Right lung (tissue), 10 donors: ENCODE measurements at places on chromosomes 1 and 21.

DNA sequence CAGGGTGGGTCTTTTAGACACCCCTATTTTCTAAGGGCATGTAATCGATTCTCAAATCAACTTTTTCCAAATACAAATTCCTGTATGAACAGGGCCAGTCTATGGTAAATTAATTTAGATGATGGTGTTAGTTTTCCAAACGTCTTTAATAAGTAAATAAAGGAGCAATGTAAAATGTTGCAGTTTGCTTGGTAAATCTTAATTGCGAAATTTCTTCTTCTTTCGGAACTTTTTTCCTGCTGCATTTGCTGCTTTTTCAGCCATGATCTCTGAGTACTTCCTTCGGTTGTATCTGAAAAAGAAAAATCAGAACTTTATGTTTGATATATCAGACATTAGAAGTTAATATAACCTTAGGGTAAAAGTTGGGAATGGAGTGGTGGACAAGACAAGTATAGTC, 9.4 kb downstream of the DNTTIP2 start:
- DNase-seq = no peak

GRCh38 chr1:25550155-25550506, 6.7 kb downstream of the LDLRAP1 start:
- DNase-seq = no peak

DNA sequence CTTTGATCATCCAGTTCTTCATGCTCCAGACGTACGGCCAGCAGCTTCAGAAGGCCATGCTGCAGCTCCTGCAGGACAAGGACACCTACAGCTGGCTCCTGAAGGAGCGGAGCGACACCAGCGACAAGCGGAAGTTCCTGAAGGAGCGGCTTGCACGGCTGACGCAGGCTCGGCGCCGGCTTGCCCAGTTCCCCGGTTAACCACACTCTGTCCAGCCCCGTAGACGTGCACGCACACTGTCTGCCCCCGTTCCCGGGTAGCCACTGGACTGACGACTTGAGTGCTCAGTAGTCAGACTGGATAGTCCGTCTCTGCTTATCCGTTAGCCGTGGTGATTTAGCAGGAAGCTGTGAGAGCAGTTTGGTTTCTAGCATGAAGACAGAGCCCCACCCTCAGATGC, 32.5 kb downstream of the MX1 start:
- no peak for DNase-seq

GRCh38 chr1:211331011-211331709, 4.5 kb downstream of the TRAF5 start:
- no peak for DNase-seq

DNA sequence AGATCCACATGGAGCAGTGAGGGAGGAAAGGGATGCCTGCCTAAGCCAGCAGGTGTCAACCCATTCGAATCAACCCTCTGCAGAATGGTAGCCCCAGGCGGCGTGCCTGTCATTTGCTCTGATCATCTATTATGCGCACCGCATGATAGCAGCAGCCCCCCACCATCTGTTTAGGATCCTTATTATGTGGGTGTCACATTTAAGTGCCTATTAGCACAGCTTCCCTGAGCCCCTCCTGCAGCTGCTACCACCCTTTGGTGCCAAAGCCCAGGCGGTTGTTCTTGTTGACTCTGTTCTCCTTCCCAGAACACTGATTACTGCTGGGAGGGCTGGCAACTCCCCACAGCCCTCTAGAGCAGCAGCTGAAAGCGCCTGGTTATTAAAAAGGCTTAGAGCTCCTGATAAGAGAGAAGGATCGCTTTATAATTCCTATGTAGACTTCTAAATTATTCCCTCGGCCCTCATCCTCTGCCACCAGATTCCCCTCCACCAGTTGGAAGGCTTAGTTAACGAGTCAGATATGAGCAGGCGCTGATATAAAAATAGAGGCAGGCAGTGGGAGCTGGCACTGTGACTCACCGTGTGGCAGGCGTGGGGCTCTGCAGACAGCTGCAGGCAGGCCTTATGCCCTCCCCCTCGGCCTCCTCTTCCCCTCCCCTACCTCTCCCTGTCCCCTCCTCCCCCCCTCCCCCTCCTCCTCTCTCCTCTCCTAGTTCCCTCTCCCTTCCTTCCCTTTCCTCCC, 23.0 kb downstream of the ACTA1 start:
- no peak for DNase-seq

- no peak for DNase-seq
These were observed 190.9 kb downstream of the GIPC2 start for GRCh38 chr1:78236716-78237115.

DNA sequence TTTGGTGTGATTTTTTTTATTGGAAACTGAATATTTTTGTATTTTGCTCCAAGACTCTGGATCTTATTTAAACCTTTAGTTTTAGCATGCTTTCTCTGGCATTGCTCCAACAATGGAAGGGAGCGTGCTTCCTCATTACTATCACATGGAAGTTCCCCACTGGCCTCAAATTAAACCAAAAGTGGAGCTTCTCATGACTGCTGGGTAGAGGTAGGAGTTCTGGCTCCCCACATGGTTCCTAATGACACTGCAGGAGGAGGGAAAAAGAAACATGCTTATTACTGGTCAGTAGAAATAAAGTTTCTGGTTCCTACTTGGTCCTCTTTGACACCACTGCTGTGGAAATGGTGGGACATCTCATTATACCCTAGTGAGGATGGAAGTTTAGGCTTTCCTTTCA, 310.5 kb downstream of the PTGER3 start:
- DNase-seq = no peak

GRCh38 chr1:30185809-30186208, 537.6 kb downstream of the MATN1 start:
- DNase-seq = no peak

DNA sequence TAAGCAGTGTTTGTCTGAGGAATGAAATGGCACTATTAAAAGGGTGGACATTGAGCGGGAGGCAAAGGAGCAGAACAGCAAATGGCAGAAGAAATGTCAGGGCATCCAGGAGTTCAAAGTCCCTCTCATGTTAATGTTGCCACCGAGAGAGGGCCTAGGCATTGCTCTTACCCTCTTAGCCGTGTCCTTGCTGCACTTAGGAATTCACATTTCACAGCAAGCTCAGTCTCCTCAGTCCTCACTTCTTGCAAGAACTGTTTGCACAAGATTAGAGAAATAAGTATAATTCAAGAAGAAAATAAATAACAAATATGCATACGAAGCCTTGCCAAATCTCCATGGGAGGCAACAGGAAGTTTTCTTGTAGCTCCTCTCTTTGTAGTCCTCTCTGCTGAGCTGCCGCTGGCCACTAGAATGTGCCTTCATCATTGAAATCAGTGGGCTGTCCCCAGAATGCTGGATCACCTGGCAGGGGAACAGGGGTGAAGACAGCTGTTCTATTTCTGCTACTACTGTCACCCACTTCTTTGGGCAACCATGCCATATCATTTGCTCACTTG, 205.8 kb downstream of the ZNF326 start:
- no peak for DNase-seq

GRCh38 chr1:1146026-1146425, 27.7 kb upstream of the TTLL10 start:
- DNase-seq = no peak

DNA sequence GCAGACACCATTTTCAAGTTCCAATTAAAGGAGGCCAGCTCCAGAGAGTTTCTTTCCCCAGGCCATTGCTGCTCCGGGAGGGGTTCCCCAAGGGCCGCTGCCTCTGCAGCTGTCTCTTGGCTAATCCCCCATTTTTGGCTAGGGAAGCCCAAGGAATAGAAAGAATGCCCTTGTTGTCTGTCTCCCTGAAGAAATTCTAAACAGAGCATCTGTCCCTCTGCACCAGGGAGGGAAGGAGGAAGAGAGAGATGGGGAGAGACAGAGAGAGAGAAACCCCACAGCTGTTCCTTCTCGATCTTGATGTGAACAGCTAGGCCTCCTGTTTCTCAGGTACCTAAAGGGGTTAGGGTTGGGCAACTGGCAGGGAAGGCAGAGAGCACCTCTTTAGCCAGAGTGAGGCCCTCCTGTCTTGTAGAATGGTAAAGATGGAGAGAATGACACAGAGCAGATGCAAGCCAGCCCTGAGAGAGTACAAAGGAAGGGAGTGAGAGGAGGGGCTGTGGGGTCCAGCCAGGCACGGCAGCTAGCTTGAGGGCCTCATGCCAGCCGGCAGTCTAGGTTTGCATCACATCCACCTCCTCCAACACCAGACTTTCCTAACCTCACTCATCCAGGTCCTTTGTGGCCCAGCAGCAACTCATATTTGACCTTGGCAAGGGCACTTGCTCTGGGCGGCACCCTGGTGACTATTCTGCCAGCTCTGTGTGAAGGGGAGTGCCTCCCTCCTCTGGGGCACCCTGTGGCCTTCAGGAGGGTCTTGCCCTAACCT, 13.1 kb downstream of the OPTC start:
- DNase-seq = no peak

GRCh38 chr1:60262701-60263100, 189.1 kb upstream of the C1orf87 start:
- DNase-seq = no peak

- no peak for DNase-seq
These were observed 1.2 kb upstream of the CAPN2 start for GRCh38 chr1:223711173-223711572.

DNA sequence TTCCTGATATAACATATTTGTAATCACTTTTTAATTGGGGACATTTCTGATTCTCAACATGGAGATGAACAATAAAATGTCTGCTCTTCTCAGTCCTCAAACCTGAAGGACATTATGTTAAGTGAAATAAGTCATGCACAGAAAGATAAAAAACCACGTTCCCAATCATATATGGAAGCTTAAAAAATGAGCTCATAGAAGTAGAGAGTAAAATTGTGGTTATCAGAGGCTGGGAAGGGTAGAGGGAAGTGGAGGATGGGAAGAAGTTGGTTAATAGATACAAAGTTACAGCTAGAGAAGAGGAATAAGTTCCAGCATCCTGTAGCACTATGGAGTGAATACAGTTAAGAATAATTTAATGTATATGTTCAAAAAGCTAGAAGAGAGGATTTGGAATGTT, 1.5 kb upstream of the CD48 start:
- DNase-seq = no peak

DNA sequence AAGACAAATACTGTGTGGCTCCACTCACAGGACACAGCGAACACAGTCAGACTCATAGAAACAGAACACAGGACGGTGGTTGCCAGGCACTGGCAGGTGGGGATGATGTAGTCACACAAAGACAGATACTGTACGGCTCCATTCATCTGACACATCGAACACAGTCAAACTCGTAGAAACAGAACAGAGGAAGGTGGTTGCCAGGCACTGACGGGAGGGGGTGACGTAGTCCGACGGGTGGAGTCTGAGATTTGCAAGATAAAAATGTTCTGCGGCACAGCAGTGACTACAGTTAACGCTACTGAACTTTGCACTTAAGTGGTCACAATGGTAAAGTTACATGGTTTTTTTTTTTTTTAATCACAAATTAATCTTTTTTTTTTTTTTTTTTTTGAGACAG, 18.7 kb downstream of the C21orf58 start:
- DNase-seq = no peak

GRCh38 chr1:20691872-20692271, 25.9 kb downstream of the KIF17 start:
- DNase-seq = no peak

- no peak for DNase-seq
These were observed 16.2 kb downstream of the ODR4 start for GRCh38 chr1:186391841-186392240.

DNA sequence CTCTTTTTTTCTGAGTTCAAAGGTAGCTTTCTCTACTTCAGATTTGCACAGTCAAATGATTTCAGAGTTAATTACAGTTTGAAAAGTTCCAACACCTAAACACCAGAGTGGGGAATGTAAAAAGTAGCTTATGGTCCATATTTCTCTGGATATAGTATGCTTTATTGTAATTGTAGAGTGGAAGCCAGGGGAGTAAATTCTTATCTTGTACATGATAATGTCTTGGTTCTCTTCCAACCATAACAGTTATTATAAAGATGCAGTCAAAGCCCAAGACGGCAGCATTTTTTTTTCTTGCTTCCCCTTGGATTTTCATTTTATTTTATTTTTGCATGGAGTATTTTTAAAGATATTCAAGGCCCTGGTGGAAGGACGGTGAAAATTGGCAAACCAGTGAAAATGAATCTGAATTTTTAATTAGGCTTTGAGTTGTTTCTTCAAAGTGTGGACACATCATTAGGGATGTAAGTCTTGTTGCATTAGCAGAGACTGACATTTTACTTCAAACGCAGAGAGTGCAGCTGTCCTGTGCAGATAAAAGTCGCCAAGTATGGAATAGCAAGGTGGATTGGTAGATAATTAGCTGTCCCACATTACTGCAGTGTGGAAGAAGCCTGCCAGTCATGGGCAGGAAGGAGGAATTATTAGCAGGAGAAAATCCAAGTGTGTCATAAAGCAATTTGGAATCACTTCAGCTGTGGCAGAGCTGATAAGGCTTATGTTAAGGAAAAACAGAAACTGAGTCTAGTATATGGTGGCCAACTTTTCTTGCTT, 11.3 kb downstream of the CACHD1 start:
- no peak for DNase-seq

DNA sequence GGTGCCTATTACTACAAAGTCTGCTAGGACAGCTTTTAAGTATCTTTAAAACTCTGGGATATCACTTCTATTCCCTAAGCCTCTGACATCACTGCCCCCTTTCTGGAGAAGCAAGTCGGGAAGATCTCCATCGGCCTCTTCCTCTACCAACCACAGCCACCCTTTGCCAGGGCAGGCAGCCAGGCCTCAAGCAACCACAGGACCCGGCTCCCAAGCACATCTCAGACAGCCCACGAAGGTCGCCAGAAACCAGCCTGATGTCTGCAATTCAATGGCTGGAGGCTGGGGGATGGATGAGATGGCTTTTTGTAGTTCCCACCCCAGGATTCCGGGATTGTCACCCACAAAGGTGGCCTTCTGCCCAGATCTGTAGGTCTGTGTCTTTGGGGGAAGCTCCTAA, 70.7 kb downstream of the LGR6 start:
- no peak for DNase-seq

DNA sequence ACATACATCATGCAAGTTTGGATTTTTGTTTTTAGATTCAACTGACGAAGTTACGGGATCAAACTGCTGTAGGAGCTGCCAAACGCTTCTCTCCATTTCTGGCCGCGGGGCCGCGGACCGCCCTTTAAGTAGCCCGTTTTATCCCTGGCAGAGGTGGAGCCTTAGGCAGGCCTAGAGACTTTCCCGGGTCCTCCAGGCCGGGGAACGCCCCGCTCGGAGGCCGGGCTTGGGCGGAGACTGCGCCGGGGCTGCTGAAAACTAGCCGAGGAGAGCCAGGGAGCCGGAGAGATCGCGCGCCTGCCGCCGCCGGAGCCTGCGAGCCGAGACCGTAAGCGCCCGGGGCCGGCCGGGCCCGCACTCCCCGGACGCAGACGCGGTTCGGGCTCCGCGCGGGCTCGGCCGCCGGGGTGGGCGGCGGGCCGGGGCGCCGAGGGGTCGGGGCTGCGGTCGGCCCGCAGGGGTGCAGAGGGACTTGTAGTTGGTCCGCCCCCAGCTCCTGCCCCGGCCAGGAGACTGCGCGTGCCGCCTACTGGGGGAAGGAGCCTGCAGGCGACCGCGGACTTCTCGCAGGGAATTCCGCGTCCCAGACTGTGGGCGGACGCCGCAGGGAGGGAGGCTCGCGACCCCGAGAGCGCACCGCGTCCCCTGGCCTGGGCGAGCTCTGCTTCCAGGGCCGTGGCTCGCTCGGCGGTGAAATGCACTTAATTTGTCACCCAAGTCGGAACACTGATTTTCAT, at the start of gene EPHX1:
EPHX1 (plus strand) TSS at position 283 of the 737 bp plus-strand sequence. CDS start 18,606 bp downstream, outside the sequence.
- DNase-seq = peak; percentile 83
